Stimulated activated CD8-positive, alpha-beta memory T cell treated with anti-CD3 and anti-CD28 coated beads, Interleukin-7, amount 100 ng/mL, for 1 hour (primary cell): ENCODE measurements at places on chromosomes 16 and 17.

DNA sequence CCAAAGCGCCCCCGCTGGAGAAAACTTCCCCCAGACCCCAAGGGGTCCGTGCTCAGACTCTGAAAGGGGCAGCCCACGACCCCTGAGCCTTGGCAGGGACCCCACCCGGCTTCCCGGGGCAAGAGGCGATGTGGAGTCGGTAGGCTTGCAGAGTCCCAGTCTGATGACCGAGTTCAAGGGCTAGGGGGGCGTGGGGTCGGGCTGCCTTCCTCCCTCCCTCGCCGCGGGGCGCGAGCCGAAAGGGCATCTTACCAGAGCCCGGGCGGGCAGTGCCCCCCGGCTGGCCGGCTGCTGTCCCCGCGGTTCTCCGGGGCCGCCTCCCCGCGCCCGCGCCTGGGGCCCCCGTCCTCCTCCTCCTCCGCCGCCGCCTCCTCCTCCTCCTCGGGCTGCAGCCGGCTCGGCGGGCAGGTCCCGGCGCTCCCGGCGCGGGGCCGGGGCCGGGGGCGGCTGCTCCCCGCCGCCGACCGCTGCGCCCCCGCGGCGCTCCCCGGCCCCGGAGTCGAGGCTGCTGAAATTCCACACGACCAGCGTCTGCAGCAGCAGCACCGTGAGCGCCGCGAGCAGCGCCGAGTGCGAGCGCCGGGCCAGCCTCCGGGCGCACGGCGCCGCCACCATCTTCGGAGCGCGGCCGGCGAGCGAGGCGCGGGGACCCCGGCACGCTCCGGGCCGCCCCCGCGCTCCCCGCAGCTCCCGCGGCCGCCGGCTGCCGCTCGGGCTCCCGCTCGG, 415 bp downstream of the XYLT1 start:
- DNase-seq, result no peak

GRCh38 chr17:82003411-82004381, 19.0 kb downstream of the CENPX start:
- DNase-seq, result no peak

DNA sequence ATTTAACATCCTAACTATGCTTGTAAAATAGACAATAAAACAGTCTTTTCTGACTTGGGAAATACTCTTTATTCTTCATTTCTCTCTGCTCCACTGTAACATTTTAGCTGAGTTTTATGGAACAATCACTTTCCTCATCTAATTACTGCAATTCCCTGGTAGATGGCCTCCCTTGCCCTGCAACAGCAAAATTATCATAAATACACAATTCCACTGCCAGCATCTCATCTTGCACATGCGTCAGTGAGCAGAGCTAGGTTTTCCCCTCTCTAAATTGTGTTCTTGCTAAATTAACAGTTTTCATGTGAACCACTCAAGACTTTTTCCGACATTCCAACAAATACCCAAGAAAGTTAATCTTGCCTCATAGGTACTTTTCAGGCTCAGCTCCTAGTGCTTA, 920.9 kb upstream of the GOT2 start:
- no peak for DNase-seq

GRCh38 chr16:69301187-69301586, 10.0 kb upstream of the VPS4A start:
- no peak for DNase-seq

DNA sequence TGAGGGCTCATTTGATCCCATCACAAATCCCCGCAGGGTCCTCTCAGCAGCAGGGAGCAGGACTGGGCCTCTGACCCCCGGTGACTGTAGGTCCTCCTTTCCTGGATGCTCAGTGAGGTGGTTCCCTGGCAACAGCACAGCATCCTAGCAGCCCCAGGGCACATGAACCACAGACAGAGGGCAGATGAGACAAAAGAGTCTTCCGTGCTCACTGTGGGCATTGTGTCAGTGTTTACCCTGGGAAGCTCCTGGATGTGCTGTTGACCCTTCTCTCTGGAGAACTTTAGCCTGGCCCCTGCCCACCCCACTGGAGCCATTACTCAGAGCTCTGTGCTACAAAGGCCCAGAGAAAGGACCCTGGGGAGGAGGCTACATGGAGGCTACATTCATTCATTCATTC, 21.7 kb upstream of the TMEM220 start:
- no peak for DNase-seq

- DNase-seq, result no peak
These were observed 8.8 kb downstream of the NFATC3 start for GRCh38 chr16:68093816-68094613.
